ENCODE measurements at places on chromosomes 16 and 17.
A peak's percentile ranks its signal among the peaks of the same experiment; 100 is the strongest.

DNA sequence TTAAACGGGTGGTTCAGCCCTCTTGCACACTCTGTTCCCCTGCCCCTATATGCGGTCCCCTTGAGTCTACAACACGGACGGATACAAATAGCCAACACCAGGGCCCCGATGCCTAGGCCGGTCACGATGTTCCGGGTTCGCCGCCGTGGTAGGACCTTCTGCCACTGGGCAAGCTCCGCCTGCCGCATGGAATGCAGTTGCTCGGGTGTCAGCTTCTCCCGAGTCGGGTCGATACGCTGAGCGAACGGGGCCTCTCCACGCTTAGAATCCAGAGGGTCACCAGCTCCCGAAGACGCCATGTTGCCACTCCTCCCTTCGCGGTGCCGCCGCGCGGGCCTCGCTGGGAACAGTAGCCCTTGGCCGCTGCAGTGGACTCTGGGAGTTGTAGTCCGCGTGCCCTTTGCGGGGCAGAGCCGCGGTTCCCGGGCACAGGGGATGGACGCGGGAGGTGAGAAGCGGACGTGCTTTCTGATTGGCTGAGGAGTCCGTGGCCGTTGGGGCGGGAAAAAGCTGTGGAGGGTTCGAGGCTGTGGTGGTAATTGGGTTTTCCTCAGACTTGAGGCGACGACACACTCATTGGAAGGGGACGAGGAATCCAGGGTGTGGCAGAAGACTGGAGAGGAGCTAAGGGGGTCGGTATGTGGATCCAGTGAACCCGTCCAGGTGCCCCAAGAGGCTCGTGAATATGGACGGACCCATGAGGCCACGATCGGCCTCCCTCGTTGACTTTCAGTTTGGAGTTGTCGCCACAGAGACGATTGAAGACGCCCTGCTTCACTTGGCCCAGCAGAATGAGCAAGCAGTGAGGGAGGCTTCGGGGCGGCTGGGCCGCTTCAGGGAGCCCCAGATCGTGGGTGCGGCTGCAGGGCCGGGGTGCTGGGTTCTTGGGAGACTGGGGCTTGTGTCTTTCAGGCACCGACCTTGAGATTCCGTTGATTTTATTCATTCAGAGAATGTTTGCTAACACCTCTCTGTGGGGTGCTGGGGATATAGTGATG, at the start of the genes CNTD1 and COA3:
Gene CNTD1 (plus strand): TSS at position 479 of the 998 bp plus-strand sequence. CDS start 207 bp downstream, at position 686.
Gene COA3 (minus strand): TSS at position 322 of the 998 bp plus-strand sequence. CDS start 23 bp downstream, at position 299.
- DNase-seq: peak; percentile 85

- DNase-seq: no peak
Measured at GRCh38 chr17:54971901-54972300, 3.3 kb downstream of the STXBP4 start.

DNA sequence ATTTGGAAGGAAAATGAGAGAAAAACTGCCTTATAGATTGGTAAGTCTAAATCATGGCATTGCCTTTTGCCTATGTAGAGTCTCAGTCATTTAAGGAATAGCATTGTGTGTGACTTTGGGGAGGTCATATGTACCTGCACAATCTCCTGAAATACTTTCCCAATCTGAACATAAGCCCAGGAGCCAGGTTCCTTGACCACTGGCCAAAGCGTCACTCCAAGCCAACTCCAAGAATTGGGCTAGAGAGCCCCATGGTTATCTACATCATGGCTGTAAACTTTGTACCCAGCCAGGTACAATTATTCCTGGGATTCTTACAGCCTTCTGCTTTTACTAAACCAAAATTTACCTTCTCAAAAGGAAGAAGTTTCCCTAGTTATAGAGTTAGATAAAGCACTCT, 40.8 kb upstream of the MED13 start:
- no peak for DNase-seq

GRCh38 chr17:79937391-79938335, 98.0 kb downstream of the TBC1D16 start:
- DNase-seq: no peak

GRCh38 chr17:19812407-19812806, 55.3 kb downstream of the ULK2 start:
- DNase-seq: no peak

DNA sequence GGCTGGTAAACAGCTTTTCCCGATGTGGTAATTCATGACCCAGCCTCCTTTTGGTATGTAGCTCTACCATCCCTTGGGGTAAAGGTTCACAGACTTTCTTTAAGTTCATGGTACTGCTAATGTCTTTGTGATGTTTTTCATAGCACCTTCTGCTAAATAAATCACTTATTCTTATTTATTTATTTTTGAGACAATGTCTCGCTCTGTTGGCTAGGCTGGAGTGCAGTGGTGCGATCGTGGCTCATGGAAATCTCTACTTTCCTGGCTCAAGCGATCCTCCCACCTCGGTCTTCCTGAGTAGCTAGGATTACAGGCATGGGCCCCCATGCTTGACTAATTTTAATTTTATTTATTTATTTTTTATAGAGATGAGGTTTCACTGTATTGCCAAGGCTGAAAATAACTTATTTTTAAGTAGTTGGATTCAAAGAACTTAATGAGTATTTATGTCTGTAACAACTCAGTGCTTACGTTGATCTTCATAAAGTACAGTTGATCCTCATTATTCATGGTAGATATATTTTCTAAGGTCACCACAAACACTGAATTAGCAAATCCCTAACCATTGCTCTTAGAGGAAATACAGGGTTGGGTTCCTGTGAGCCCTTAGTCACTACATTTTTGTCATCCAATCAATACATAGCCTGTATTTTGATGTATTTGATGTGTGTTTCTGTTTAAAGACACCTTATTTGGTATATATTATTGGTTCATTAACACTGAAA, 97.1 kb downstream of the SHISA9 start:
- no peak for DNase-seq

DNA sequence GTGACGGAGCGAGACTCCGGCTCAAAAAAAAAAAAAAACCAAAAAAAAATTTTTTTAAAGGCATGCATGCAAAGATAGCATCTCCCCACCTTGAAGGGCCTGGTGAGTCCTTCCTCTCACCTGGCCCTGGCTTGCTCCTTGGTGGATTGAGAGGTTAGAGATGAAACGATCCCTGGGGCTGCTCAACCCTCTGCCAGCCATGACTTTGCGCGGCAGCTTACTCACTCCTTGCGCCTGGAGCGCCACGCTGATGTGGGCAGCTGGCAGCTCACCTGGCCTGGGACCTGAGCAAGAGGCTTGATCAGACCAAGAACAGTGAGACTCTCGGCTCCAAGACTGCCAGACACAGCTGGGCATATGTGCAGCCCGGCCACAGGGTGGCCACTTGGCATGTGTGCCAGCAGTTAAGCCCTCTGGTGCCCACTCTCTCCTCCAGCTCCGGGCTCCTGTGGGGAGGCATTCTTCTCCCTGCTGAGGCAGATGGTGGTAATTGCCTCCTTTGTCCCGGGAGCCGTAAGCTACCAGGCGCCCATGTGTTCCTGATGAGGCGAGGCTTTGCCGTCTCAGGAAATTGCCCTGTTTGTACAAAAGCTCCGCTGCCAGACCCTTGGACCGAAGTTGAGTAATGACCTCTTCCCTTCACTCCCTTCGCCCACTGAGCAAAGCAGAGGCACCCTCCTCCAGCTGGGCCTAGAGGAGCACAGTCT, 5.1 kb upstream of the EVPL start:
- no peak for DNase-seq

DNA sequence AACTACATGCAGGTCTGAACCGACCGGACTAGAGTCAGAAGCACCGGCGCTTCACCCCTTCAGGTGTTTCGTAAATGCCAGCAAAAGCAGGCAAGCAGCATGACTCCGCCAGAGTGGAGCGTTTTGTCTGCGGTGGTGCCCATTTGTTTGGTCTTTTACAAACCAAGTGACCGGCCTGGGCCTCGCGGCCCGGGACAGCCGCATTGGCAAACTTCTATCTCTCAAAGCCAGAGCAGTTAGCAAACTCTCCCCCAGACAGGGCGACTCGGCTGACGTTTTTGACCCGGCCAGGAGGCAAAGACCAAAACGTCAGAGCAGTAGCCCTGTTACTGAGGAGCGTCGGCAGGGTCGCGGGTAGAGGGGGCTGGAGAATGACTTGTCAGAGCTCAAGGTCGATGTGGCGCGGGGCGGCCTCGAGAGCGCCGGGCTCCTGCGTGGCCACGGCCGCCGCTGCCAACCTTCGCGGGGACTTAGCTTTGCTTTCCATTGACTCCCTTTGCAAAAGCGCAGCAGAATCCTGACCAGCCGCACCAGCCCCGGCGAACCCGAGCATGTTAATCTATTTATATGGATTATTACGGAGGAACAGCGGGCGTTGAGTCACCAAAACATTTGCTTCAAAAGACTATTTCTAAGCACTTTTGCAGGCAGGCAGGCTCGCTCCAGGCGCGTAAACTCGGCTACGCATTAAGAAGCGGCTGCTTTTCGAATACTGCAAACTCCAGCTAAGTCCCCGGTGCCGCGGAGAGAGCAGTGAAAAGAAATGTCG, 763 bp upstream of the SOX9 start:
- peak; percentile 37 for DNase-seq

GRCh38 chr16:20844588-20844987, 38.3 kb downstream of the REXO5 start:
- DNase-seq: no peak
